T-helper 2 cell (primary cell): ENCODE measurements at places on chromosomes 4 and X.
A peak's percentile ranks its signal among the peaks of the same experiment; 100 is the strongest.

DNA sequence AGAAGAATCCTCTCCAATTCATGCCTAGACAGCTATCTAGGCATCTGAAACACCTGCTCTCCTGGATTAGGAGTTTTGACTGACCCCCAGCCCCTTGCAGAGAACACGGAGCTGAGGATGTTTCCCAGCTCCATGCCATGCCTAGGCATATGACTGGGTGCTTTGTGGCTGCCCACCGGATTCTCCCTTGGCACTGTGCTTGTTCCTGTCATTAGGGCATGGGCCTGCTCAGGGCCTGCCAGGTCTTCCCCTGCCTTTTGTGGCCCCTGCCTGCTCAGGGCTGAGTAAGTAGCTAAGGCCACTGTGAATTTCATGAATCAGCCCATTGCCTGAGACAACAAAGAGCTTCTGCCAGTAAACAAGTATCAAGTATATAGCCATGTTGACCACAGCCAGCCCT is 867.4 kb downstream of the TECRL start:
- no peak for DNase-seq

- DNase-seq = no peak
These were observed 1.4 kb downstream of the BCAP31 start for GRCh38 chrX:153722704-153723350.

DNA sequence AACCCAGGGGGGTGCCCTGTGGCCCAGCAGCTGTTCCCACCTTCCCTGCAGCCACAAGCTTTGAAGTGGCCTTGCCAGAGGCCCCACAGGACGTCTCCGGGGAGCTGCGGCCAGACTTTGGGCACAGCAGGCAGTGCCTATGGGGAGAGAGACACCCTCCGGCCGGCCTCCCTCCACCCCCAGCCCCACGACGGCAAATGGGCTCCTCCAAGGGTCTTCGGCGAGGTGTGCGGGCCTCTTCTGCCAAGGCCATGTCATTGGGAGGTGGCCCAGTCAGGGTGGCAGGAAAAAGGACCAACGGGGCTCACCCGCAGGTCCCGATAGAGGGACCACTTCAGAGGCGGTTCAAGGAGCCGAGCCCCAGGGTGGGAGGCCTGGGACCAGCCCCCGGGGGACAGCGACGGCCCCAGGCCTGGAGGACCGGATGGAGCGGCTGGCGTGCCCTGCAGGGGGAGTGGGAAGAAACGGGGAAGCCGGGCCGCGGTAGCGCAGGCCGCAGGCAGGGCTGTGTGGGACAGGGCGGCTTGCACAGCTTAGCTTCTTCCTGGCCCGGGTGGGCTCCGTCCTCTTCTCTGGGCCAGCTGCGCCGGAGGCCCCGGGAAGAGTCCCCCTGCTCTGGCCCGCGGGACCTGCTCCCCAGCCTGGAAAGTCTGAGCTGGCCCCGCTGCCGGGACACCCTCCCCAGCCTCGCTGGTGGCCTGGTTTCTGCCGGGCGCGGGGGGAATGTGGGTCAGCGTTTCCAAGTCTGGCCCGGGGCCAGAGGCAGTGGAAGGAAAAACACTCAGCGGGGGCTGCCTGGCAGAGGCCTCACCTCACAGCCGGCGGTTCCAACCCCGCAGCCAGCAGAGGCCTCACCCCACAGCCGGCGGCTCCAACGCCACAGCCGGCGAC is 21.9 kb upstream of the SPON2 start:
- no peak for DNase-seq

- no peak for DNase-seq
These were observed 1.7 kb downstream of the CLCN4 start for GRCh38 chrX:10158279-10159144.

GRCh38 chr4:18007625-18008024 is 13.9 kb downstream of the LCORL start:
- no peak for DNase-seq

GRCh38 chr4:85125688-85126087 is 159.2 kb upstream of the WDFY3 start:
- no peak for DNase-seq

DNA sequence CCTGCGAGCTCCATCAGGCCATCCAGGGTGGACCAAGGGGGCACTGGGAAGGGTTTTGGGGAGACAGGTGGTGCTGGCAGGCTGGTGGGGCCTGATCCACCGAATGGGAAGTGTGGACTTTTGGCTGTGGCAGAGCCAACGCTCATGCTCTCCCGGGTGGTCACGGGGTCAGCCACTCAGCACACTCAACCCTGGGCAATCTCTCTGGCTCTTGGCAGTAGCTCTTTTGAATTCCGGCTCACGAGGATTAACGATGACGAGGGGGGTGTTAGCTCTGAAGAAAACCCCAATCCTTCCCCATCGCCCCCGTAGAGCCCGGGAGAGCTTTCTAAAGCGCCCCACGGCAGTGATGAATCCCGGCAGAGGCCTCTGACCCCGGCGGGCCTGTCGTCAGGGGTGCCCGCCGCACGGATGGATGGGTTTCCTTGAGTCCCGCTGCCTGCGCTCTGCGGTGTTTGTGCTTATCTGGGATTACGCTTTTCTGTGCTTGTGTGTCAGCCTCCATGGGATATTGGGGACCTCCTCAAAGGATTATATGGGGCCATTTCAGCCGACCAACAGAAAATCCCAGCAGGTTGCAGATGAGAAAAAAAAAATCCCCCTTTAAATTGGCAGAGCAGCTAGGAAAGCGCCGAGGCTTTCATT is 156.8 kb upstream of the PSAPL1 start:
- no peak for DNase-seq

DNA sequence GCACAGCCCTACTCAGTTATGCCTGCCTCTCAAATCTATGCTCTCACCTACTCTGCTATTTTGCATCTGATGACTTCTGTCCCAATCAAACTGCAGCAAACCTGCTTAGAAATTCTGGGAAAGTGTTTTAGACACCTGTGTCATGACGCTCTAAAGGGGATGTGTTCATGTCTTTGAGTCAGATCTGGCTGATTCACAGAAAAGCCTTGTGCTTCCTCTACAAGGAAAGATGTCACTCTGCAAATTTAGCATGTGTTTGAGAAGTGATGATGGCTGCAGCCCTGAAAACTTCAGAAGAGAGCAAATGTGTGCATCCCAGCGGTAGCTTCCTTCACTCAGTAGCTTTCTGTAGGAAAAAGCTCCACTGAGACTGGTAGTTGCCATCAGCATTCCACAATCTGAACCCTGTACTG is 235.4 kb downstream of the MGST2 start:
- DNase-seq = no peak

- DNase-seq = no peak
These were observed 41.4 kb downstream of the JADE3 start for GRCh38 chrX:46953597-46953996.

GRCh38 chr4:81214881-81215868 is at the start of gene PRKG2:
PRKG2 (minus strand) TSS chr4:81215222; CDS start chr4:81205047, 10,175 bp downstream.
- no peak for DNase-seq

- no peak for DNase-seq
These were observed 44.8 kb downstream of the NPFFR2 start for GRCh38 chr4:72076562-72076961.

GRCh38 chr4:151992332-151993154 is 231.7 kb upstream of the GATB start:
- DNase-seq = no peak

GRCh38 chr4:28378109-28378830 is 1517.6 kb downstream of the STIM2 start:
- DNase-seq = no peak

DNA sequence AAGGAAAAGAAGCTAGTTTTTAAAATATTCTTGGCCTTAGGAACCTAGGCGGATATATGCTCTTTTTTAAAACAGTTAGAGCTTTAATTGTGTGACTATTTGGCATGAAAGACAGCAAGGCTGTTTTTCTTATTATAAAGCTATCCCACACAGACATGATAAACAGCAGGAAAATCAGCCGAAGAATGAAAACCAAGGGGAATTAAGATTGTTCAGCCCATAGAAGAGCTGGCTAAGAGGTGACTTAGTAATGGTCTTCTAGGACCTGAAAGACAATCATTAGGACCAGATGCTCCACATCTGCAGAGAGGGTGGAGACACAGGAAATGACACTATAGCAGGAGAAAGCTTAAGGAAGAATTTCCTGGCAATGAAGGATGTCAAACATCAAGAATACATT is 171.4 kb upstream of the NRK start:
- no peak for DNase-seq

GRCh38 chrX:40950546-40950945 is 134.7 kb upstream of the USP9X start:
- DNase-seq = no peak

DNA sequence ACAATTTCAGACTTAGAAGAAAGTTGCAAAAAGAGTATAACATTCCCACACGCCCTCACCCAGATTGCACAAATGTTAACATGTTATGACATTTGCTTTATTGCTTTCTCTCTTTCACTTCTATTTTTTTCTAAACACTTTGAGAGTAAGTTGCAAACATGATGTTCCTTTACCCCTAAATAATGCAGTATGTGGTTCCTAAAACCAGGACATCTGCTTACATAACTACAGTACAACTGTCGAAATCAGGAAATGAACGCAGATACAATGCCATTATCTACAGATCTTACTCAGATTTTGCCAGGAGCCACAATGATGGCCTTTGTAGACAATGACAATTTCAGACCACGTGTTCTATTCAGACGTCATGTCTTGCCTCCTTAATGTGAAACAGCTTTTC is 22.4 kb downstream of the SH3TC1 start:
- peak; percentile 58 for DNase-seq
